Stimulated activated CD4-positive, alpha-beta T cell treated with anti-CD3 and anti-CD28 coated beads, Interleukin-4, amount 100 ng/mL, for 48 hours (primary cell): ENCODE measurements at places on chromosomes 13 and 19.

DNA sequence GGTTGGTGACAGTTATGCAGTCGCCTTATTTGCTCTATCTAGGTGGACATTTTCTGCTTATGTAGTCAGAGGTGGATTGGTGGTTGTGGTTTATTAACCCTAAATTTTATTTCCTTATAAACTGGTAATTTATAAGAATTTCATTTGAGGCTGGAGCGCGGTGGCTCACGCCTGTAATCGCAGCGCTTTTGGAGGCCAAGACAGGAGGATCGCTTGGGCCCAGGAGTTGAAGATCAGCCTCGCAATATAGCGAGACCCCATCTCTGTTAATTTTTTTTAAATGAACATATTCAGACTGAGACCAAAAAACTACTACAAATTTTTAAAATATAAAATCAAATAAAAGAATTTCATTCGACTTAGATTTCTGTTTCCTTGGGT is 810 bp downstream of the ZNF627 start:
- no peak for DNase-seq

DNA sequence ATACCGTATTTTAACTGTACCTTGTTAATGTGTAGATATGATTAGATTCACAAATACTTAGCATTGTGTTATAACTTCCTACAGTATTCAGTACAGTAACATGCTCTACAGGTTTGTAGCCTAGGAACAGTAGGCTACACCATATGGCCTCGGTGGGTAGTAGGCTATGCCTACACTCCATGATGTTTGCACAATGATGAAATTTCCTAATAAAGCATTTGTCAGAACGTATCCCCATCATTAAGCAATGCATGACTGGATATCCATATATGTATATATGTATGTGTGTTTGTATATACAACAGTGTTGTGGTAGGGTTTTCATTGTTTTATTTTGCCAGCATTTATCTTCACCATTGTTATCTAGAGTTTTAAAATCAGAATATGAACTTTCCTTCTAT is 119.4 kb downstream of the SLC7A1 start:
- DNase-seq: no peak

DNA sequence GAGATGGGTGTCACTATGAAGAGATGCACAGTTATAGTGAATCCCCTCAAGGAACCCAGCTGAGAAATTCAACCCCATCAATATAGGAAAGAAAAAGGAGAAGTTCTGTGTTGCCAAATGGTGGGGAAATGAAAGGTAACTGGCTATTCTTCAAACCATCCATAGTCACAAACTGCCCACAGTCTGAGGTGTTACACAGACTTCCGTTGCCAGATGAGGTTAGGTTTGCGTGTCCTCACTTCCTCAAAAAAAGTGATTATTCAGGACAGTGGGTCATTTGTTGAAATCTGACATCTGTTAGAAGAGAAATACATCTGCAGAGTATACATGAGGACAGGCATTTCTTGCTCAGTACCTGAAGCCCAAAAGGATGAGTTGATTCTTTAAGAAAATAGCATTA is 9.0 kb downstream of the SIGLEC5 start:
- no peak for DNase-seq

DNA sequence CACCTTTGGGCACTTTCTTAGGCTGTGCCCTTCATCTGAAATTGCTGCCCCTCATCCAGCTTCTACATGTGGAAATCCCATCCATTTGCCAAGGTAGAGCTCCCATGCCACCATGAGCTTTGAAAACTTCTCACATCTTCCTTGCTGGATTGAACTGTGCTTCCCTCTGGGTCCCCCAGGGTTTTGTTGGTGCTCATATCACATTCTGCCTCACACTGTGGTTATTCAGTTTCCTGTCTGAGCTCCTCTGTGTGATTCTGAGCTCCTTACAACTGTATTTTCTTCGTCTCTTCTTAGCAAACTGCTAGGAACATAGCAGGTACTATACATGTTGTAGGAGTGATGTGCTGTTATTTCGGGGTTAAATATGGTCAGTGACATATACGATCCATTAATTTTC is 74.9 kb upstream of the KL start:
- no peak for DNase-seq

DNA sequence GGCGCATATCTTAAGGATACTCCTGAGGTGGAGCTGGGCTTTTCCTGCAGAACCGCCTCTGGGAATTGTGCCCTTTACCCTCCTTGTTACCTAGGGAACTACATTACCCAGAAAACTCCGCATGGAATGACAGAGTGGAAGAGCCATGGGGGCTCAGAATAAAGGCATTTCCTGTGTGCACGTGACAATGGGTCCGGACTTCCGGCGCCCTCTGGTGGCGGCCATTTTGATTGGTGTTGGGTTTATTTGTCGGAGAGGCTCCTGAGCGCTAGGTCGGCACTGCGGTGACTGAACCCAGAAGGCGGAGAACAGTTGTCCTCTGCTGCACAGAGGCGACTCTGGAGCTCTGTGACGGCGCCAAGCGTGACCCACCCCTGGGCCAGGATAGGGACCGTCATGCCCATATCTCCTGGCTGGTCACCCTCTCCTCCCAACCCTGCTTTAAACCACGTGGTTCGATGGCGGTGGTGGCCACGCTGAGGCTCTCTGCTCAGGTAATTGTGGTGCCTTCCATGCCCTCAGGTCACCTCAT is at the start of gene ZNF587B:
TSS of gene ZNF587B (plus strand) at position 229 of the 532 bp plus-strand sequence. CDS start at position 459, 230 bp downstream.
- DNase-seq: no peak

- DNase-seq: no peak
These were observed 38.4 kb downstream of the LTBP4 start for GRCh38 chr19:40639638-40639982.
